AG09319 (cell line): ENCODE measurements at places on chromosomes 5 and 9.
A peak's percentile ranks its signal among the peaks of the same experiment; 100 is the strongest.

DNA sequence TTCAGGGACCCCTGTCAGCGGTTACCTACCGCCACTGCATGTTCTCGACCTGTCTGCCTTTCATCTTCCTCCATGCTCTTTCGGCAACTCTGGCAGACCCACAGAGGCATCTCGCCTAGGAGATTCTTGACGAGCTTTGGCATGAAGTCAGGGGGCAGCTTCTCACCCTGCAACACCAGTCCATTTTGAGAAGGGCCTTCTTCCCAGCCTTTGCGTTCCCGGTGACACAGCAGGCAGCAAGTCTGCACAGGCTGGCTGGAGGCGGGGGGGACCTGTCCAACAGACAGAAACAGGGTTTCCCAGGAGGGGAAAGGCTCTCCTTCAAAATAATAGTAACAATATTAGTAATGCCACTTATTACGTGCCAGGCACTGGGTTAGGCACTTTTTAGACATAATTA is 15.5 kb downstream of the FAM193B start:
- no peak for DNase-seq

DNA sequence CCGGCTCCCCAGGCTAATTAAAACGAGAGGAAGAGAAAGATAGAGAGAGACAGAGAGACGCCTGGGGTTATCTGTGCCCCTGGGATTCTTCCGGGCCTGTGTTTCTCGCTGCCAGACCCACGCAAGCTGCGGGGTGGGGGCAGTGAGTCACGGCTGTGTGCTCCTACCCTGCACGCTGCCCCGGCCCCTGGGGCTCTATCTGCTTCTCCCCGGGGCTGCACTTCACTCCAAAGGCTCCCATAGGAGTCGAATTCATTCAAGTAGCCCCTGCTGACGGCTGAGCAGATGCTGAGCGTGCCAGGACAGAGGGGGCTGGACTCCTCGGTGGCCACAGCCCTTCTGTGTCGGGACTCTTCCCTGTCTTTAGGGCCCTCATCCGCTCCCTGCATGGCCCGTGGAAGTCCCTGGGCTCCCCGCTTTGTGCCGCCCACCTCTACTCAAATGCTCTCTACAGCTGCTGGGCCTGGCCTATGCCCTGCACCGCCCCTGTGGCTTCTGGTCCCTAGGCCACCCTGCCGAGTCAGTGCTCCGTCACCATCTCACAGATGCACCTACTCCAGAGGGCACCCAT is 22.8 kb downstream of the SARDH start:
- no peak for DNase-seq

- DNase-seq, result no peak
Observed at GRCh38 chr5:59276917-59277372, 616.6 kb downstream of the PDE4D start.

GRCh38 chr9:34254141-34254913 is 74.7 kb downstream of the KIF24 start:
- peak; percentile 32 for DNase-seq

- DNase-seq, result no peak
Observed at GRCh38 chr5:39863926-39864552, 439.3 kb upstream of the DAB2 start.

- no peak for DNase-seq
Observed at GRCh38 chr5:116553366-116553765, 21.3 kb downstream of the SEMA6A start.

DNA sequence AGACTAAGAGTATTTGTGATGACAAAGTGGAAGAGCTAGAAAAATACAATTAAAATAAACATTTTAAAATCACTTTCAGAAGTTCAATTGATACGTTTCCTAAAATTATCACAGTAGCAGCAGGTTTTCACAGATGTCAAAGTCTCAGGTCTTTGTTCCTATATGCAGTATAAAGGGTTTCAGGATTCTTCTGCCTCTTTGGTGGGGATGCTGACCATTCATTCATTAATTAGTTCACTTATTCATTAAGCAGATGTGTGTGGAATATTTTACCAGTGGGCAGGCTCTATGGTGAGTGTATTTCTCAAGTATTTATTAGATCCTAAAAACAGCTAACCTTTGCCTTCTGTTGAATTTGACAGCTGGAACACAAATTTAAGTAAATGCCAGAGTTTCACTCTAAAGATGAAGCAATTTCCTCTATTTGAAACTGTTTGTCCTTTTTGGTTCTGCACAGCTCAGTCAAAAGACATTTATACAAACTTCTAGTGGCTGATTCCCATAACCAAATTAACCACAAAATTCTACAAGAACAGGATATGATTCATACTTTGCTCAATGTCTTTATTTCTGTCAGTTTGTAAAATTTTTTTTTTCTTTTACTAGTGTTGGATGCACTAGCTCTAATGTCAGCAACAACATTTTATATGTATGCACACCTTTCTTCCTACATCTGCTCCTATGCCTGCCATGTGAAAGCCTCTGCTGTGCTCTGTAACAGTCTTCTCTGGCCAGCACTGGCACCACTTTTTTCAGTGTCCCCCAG is 75.9 kb upstream of the PRR16 start:
- DNase-seq, result peak; percentile 76

DNA sequence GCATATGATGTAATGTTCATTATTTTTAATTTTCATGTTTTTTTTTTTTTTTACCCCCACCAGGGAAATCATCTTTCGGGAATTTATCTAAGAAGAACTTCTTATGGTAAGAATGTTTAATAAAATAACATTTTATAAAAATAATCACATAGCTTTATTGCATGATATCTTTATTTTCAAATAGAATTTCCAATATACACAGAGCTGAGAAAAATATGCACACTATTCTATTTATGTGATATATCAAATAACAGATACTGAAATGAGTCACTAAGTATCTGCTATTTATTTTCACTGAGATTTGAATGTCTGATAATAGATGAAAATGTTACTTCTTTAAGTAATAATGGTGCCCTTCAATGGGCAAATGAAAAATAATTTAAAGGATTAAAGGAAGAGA is 1217.3 kb downstream of the MAT2B start:
- DNase-seq, result no peak

DNA sequence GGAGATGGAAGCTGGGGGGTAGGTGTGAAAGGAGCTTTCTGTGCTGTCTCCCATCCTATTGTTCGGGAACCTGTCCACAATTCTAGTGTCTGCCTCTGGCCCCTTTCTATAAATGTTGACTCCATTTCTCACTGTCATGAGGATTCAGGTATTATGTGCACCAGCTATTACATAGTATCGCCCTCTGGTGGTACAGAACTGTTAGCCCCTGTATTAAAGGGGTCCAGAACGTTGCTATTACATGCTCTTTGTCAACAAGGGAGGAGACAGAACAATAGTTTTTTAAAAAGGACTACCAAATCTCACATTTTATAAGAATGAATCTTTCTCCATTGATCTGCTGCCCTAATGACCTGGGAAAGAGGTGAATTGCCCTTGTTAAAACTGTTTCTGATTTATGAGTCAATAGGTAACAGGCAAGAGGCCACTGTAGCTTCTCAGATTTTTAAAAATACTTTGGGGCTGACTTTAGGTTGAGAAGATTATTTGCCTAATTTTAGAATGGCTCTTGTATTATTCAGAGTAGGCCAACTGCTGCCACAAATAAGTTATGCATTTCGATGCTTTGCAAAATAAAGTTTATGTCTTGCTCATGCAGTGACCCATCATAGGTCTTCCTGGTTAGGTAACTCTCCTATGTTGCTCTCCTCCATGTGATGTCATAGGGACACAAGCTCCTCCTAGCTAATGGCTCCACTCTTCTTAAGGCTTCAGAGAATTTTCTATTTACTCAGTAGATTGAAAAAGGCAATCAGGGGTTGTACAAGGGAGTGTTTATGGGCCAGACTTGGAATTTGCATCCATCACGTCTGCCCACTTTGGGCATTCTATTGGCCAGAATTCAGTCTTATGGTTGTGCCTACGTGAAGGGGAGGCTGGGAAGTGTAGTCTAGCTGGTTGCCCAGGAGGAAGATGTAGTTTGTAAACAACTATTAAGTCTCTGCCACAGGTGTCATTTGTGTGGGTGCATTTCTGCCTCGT is 20.8 kb downstream of the DCANP1 start:
- no peak for DNase-seq

DNA sequence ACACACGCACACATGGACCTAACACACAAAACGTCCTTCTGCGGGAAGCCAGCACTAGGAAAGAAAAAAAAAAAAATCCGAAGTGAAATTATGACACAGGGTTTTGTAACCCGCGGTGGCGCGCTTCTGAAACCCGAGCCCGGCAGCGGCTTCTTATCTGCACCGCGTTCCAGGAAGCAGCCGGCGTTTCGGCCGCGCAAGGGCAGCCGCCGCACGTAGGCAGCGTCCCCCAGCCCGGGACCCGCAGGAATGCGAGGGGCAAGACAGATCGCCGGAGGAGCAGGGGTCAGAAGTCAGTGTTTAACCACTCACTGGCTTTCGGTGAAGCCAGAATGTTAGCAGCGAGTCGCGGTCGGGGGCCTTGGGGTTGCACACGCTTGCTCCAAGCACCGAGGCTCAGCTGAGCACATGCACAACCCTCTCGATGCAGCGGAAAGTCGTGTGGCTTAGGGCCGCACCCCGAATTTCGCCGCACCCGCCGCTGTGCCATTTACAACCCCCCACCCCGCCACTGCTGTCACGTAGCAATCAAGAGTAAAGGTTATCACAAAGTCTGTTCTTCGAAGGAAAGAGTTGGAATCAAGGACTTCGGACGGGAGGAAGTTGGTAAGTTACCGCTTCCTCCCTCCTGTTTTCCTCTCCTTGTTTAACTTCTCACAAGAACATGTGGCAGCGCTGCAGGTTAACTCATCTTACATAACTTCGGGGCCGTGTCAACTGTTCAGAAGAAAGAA is 167.9 kb downstream of the AUH start:
- peak; percentile 85 for DNase-seq

DNA sequence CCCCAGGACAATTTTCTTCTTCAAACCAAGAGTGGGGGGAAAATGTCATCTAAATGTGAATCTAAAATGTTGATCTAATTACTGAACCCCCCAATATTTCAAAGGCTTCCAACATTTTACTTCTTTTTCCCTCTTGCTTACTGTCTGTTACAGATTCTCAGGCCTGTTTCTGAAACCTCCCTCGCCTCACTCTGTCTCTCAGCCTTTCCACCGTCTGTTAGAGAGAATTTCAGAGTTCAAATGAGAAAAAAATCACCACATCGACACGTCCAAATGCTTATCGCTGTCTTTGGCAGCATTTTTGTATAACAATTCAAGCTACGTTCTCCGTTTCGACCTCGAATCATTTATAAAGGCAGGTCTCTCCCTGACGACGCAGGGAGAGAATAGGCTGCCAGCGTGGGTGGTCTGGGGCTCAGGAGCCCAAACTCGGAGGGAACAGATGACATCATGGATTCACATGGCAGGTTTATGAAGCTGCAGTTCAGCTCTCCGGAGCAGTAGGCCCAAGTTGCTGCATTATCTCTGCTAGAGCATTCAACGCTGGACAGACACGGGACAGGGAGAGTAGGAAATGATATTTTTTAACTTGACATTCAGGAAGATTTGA is 139.8 kb downstream of the GAS1 start:
- no peak for DNase-seq

DNA sequence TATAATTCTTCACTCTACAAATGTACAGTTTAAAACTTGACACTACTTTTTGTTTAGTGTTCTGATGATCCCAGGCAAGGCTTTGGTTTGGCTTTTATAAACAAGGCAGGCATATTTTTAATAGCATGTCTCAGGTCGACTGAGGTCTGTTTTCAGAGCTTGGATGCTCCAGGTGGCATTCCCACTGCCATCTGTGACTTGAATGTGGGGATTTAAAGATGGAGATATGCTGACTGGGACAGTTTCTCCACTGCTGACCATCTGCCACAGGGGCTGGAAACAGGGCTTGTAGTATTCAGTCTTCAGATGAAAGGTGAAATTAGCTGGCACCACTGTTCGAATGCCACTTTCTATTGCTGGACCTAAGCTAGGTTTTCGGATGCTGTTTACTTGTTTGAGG is 1266.2 kb upstream of the CDH18 start:
- no peak for DNase-seq

DNA sequence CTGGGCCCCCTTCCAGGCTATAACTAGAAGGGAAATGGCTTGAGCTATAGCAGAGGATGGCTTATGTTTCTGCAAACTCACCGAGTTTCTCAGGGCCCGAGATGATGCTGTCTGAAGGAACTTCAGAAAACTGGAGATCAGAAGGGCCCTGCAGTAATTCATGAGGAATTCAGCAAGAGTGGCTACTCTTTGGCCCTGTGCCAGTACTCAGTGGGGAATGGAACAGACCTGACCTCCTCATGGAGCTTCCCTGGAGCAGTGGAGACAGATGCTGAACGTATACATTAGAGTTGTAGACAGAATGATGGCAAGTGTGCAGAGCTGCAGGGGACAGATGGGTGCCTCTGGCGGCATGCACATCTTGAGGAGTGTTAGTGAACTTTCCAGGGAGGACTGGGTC is 17.3 kb upstream of the SMIM32 start:
- DNase-seq, result no peak

GRCh38 chr5:60541980-60542379 is 158.0 kb downstream of the DEPDC1B start:
- DNase-seq, result no peak

DNA sequence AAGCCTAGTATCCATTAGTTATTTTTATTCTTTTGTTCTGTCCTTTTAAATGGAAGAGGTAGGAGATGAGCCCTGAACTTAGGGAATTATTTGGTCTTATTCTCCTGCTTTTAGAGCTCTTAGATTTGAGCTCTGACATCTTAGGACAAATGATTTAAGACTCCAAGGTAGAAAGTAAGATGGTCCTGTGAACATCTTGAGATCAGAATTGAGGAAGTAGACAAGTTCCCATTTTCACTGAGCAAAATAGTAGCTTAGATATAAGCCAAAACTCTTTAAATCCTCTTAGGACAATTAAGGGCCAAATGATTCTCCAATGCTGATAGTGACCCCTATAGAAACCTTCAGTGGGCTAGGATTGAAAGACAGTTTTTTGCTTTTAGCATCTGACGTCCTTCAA is 53.0 kb upstream of the RUSC2 start:
- no peak for DNase-seq

GRCh38 chr9:99037769-99038483 is 67.0 kb upstream of the TGFBR1 start:
- peak; percentile 32 for DNase-seq

GRCh38 chr9:94993160-94993820 is 266.8 kb downstream of the AOPEP start:
- DNase-seq, result no peak

- no peak for DNase-seq
Observed at GRCh38 chr5:96016216-96016615, 54.6 kb upstream of the ELL2 start.

- no peak for DNase-seq
Observed at GRCh38 chr9:108761655-108762347, 94.0 kb downstream of the ACTL7B start.

GRCh38 chr5:10746711-10747110 is 14.3 kb downstream of the DAP start:
- no peak for DNase-seq

DNA sequence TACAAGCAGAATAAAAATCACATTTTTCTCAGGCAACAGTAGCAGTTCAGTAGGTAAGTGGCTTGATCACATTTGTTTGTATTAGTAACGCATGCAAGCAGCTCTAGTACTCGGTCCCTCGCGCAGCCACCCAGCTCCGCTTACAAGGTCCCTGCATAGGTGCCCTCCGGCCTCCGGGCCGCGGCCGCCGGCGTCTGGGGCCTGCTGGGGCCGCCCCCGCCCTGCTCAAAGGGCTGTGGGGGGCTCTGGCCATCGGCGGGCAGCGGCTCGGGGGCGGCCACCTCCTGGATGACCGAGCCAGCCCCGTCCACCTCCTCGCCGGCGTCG is 50.2 kb upstream of the UBAC1 start:
- DNase-seq, result no peak
